Activated CD8-positive, alpha-beta T cell treated with anti-CD3 and anti-CD28 coated beads, Interleukin-2, amount 10 ng/mL, durations not matched to agents 7 days and 5 days (primary cell): ENCODE measurements at places on chromosomes 3 and 15. TPM values are rescaled to one million over a fixed set of nuclear protein-coding genes. Genes with fewer than 3 reads are reported as not detected.

ATP10A gene
- 58.9 TPM for total RNA-seq

LRRC31 gene
- total RNA-seq: not detected

- H3K27me3 ChIP-seq: no peaks in the 10 kb centered on the region
- H3K4me1 ChIP-seq: no peaks in the 10 kb centered on the region
- no peaks in the 10 kb centered on the region for H3K36me3 ChIP-seq
- no peak overlapping the region for H3K4me3 ChIP-seq
Measured at GRCh38 chr3:163622384-163622783, 1455.9 kb downstream of the SI start.

DNA sequence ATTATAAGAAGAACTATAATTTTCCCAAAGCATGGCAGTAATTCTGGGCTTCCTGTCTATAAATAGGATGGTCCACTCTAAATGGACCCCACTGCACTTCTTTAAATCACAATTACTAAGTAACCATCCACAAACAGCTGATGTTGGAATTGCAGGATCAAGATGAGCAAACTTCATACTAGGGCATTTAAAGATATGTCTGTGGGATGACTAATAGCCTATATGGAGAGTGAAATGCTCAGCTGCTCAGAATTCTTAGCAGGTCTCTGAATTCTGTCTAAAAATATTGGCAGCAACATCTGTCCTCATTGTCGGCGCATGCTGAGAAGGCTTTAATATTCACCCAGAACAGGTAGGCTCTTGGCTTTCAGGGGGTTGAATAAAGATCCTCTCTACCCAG, 140.4 kb downstream of the SATB1 start:
- no peaks in the 10 kb centered on the region for H3K4me1 ChIP-seq
- H3K27ac ChIP-seq: no peak overlapping the region
- peaks cover 3% of the 10 kb centered on the region for H3K27me3 ChIP-seq
- no peaks in the 10 kb centered on the region for H3K36me3 ChIP-seq
- no peak for DNase-seq

DNA sequence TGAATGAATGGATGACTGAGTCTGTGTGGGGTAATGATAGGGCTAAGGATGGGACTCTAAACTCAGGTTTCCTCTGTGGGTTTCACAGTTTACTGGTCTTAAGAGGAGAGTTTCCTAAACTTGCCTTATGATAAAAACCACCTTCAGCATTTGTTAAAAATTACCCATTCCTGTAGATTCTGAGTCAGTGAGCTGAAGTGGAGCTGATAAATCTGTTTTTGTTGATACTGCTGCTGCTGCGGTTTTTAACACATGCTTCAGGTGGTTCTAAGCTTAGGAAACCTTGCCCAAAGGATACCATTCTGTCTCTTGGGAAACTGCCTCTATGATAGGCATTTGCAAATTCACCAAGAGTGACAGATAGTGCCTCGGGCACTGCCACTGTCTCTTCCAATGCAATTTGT, 52.6 kb downstream of the MECOM start:
- peaks cover 3% of the 10 kb centered on the region for H3K27me3 ChIP-seq
- no peak overlapping the region for H3K27ac ChIP-seq

- peak overlapping the region; percentile 13 for H3K27ac ChIP-seq
- peaks cover 57% of the 10 kb centered on the region for H3K36me3 ChIP-seq
- H3K27me3 ChIP-seq: no peaks in the 10 kb centered on the region
- H3K4me1 ChIP-seq: peaks cover 27% of the 10 kb centered on the region
- H3K4me3 ChIP-seq: no peak overlapping the region
Measured at GRCh38 chr15:90607361-90607760, 77.6 kb downstream of the CRTC3 start.

- H3K27ac ChIP-seq: no peak overlapping the region
- DNase-seq: no peak
- no peaks in the 10 kb centered on the region for H3K4me1 ChIP-seq
- no peak overlapping the region for H3K4me3 ChIP-seq
Measured at GRCh38 chr3:73637042-73637441, 12.3 kb upstream of the PDZRN3 start.
